ENCODE measurements at places on chromosomes 1 and 21.

GRCh38 chr1:22641906-22642636 lies 1.4 kb upstream of the C1QC start:
- DNase-seq = peak; percentile 72

- DNase-seq = no peak
Measured at GRCh38 chr1:222627232-222627631, 9.3 kb downstream of the MIA3 start.

DNA sequence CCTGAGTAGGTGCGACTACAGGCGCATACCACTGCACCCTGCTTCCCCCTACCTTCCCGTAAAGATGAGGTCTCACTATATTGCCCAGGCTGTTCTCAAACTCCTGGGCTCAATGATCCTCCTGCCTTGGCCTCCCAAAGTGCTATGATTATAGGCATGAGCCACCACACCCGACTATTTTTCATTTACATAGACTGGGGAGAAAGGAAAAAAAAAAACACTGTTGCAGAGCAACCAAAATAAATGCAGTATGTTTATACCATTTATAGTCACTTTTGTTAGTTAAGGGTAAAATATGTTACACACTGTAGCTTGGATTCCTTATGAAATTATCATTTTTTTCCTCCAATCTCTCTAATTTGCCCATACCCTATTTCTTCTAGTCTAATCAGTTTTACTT lies 35.2 kb upstream of the RGS8 start:
- DNase-seq = no peak

- DNase-seq = no peak
Measured at GRCh38 chr1:222187566-222188332, 360.2 kb downstream of the HHIPL2 start.

- no peak for DNase-seq
Measured at GRCh38 chr1:54922921-54923421, 36.0 kb upstream of the DHCR24 start.

DNA sequence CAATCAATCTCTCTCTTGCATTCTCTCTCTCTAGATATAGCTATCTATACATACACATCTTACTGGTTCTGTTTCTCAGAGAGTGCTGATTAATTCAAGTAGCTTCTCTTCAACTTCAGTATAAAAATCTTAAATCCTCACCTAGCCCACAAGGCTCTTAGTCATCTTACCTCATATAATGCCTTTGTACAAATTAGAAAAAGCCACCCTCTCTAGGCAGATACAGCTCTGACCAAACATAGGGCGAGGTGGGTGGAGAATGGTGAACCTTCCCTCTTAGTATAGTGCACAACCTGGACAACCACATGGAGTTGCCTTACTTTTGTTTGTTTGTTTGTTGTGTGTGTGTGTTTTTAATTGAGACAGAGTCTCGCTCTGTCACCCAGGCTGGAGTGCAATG lies 5.1 kb upstream of the INAVA start:
- no peak for DNase-seq

- no peak for DNase-seq
Measured at GRCh38 chr1:92481599-92481925, 5.2 kb downstream of the GFI1 start.

GRCh38 chr1:53294567-53294966 lies 33.3 kb downstream of the LRP8 start:
- peak; percentile 41 for DNase-seq

- no peak for DNase-seq
Measured at GRCh38 chr1:147527941-147528936, 13.1 kb upstream of the BCL9 start.

DNA sequence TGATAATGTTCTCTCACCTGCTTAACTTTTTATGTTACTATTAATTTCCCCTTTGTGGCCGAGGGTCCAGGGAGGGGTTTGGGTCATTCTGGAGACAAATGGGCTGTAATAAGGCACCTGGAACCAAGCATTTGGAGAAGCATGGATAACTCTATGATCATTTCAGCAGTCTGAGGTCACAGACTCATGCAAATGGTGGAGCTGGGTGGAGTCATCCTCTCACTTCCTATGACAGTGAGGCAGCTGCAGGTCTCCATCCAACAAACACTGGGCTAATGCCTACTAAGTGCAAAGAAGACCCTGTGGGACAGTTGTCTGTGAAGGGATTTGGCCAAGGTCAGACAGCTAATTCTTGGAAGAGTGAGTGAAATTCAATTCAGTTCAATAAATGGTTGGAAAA lies 28.8 kb upstream of the CAMTA1 start:
- no peak for DNase-seq

- DNase-seq = no peak
Measured at GRCh38 chr1:238492271-238492670, 601.5 kb upstream of the ZP4 start.

DNA sequence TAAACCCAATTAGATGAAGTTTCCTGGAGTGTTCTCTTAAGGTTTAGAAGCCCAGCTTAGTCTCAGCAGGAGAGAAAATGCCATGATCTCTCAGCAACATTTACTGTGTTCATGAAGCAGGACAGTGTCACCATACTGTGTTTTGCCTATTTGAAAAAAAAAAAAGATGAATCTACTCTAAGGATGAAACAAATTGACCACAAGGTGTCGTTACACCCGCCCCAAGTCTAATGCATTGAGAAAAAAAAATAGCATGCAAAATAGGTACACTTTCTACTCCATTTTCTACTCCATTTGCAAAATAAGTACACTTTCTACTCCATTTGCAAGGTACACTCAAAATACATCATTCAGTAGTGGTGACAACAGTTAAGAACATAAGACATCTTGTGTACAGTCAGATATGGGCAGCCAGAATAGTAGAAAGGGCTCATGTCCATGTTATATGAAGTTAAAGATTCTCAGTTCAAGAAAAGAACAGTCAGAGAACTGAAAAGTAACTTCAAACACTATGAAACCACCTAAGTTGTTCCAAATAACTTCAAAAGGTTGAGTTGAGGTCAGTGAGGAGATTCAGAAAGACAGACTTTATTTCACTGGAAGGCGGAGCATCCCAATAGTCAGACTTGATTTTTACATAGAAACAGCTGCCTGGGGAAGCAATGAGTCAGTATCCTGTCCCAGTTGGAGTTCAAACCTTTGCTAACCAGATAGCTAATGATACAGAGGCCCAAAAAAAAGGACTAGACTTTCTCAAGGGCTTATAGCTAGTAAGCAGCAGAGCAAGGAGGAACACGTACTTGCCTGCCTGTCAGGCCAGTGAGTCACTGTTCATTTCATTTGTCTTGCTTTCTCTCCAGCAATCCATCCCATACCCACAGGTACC lies 13.3 kb downstream of the PLPPR5 start:
- DNase-seq = peak; percentile 2

GRCh38 chr1:87151500-87152421 lies 176.9 kb upstream of the LMO4 start:
- DNase-seq = peak; percentile 28

GRCh38 chr1:229756666-229757065 lies 130.6 kb downstream of the URB2 start:
- no peak for DNase-seq

- DNase-seq = no peak
Measured at GRCh38 chr1:174894117-174894762, 105.5 kb upstream of the CACYBP start.
